ENCODE measurements at places on chromosomes 13 and 19. TPM values are rescaled to one million over a fixed set of nuclear protein-coding genes. Genes with fewer than 3 reads are reported as not detected.

GRCh38 chr19:35017507-35017906, 12.8 kb upstream of the SCN1B start:
- no peak for DNase-seq

DNA sequence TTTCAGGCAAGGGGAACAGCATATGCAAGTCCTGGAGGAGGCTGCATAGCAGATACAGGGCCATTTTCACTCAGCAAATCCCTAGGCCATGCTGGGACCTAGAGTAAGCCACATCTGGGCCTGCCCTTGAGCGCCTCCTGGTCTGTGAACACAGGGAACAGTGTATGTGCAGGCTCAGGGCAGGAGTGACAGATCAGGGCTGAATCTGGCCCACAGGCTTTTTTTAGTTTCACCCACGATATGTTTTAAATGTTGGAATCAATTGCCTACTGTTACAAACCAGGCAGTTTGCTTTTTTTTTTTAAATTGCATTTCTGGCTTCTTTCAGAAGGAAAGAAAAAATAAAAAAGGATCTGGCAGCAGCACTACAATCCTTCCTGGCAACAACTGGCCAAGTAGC, 1.5 kb upstream of the TMEM145 start:
- DNase-seq = no peak

GRCh38 chr13:51786425-51787265, 17.3 kb downstream of the DHRS12 start:
- no peak for DNase-seq

ZNF429 gene
- total RNA-seq = 7.6 TPM
